ENCODE measurements at places on chromosomes 6 and 20. TPM values are rescaled to one million over a fixed set of nuclear protein-coding genes. Genes with fewer than 3 reads are reported as not detected.

DNA sequence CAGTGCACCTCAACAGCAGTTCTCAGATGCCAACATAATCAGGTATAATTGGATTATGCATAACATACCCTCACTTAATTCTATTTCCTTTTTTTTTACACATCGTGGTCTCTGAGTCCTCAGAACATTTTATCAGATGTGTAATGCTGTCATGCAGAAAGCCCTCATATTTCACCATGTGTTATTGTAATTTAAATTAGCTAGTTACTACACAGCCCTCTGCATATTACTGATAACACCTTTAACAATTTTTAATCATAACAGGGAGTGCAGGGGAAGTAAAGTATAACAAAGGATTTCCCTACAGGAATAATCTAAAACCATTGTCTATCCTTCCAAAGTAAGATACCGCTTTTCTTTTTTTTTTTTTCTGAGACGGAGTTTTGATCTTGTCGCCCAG lies 91.9 kb upstream of the CCDC28A start:
- no peaks in the 10 kb centered on the region for H3K27me3 ChIP-seq
- H3K27ac ChIP-seq, result no peak overlapping the region
- H3K36me3 ChIP-seq, result no peaks in the 10 kb centered on the region
- no peak for DNase-seq

GRCh38 chr6:25629198-25629576 lies 22.8 kb upstream of the SCGN start:
- peak overlapping the region; percentile 88 for H3K27ac ChIP-seq
- H3K27me3 ChIP-seq, result no peaks in the 10 kb centered on the region
- no peak for DNase-seq

- H3K36me3 ChIP-seq, result peaks cover 28% of the 10 kb centered on the region
- no peak for DNase-seq
- H3K4me1 ChIP-seq, result no peaks in the 10 kb centered on the region
- no peak overlapping the region for H3K4me3 ChIP-seq
- H3K27ac ChIP-seq, result peak overlapping the region; percentile 78
Measured at GRCh38 chr6:160069050-160069454, 52.6 kb upstream of the SLC22A1 start.

- H3K36me3 ChIP-seq, result no peaks in the 10 kb centered on the region
- H3K27ac ChIP-seq, result no peak overlapping the region
- no peak for DNase-seq
- H3K4me1 ChIP-seq, result peaks cover 15% of the 10 kb centered on the region
Measured at GRCh38 chr6:1798303-1798964, 188.7 kb downstream of the FOXC1 start.

GRCh38 chr6:105177556-105177955 lies 2.3 kb downstream of the POPDC3 start:
- no peak overlapping the region for H3K4me3 ChIP-seq
- peaks cover 44% of the 10 kb centered on the region for H3K27me3 ChIP-seq
- DNase-seq, result no peak
- no peak overlapping the region for H3K27ac ChIP-seq
- peaks cover 4% of the 10 kb centered on the region for H3K4me1 ChIP-seq

DNA sequence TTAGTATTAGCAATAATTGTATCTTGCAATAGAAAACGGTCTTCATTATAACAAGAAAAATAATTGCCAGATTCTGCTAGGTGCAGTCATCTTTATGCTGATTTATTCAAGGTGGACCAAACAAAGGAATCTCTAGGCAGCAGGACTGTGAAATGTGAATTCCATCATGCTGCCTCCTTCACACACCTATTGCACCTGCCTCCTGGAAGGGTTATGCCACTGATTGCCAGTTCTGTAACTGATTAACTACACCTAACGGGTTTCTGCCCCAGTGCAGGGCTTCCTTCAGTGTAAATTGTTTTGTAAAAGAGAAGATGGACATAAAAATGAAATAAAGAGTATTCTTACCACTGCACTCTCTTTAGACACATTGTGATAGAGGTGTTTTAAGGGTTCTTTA lies 96.1 kb downstream of the FOXO3 start:
- H3K36me3 ChIP-seq, result peaks cover 2% of the 10 kb centered on the region
- no peaks in the 10 kb centered on the region for H3K27me3 ChIP-seq
- peaks cover 49% of the 10 kb centered on the region for H3K4me1 ChIP-seq
- no peak overlapping the region for H3K4me3 ChIP-seq

- H3K4me1 ChIP-seq, result peaks cover 10% of the 10 kb centered on the region
- DNase-seq, result peak; percentile 77
- peak overlapping the region; percentile 93 for H3K4me3 ChIP-seq
- peaks cover 25% of the 10 kb centered on the region for H3K27me3 ChIP-seq
- H3K27ac ChIP-seq, result peak overlapping the region; percentile 24
Measured at GRCh38 chr6:138692058-138692977, 81.3 kb upstream of the CCDC28A start.

- H3K4me3 ChIP-seq, result no peak overlapping the region
- peaks cover 14% of the 10 kb centered on the region for H3K4me1 ChIP-seq
- H3K36me3 ChIP-seq, result no peaks in the 10 kb centered on the region
- no peaks in the 10 kb centered on the region for H3K27me3 ChIP-seq
- H3K27ac ChIP-seq, result no peak overlapping the region
Measured at GRCh38 chr6:113411011-113411410, 446.1 kb upstream of the MARCKS start.

DNA sequence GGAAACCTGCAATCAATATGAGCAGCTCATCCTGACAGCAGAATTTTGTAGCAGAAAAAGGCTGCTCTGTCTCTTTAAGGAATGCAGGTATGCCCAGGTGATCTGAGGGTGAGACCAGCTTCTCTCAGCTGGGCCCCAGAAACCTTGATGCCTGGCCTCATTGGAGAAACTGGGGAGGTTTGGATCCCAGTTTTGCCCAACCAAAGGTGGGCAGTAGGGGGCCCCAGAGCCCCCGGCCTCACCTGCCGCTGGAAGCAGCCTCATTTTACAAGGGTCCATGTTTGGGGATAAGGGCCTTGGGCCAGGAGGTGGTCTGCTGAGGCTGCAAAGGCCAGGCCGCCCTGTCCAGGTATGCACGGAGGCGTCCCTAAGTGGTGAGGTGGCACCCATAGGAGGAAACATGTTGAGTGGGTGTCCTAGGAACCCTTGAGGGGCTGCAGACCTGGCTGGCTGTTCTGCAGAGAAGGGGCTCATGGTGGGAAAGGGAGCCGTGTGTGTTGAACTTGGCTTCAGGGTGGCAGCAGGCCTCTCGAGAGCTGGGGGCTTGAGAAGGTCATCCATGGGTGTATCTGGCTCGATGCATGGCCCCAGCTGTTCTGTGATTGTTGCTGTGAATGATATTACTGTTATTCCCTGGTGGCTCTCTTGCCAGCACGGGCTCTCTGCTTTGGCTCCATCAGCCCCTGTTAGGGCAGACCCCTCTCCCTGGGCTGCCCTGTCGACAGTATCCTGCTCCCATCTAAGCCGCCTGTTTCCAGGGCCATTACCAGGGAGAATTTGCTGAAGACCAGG lies 208.4 kb downstream of the CDH4 start:
- peaks cover 13% of the 10 kb centered on the region for H3K4me1 ChIP-seq
- peak overlapping the region; percentile 38 for H3K27ac ChIP-seq
- no peak overlapping the region for H3K4me3 ChIP-seq
- H3K36me3 ChIP-seq, result no peaks in the 10 kb centered on the region

DNA sequence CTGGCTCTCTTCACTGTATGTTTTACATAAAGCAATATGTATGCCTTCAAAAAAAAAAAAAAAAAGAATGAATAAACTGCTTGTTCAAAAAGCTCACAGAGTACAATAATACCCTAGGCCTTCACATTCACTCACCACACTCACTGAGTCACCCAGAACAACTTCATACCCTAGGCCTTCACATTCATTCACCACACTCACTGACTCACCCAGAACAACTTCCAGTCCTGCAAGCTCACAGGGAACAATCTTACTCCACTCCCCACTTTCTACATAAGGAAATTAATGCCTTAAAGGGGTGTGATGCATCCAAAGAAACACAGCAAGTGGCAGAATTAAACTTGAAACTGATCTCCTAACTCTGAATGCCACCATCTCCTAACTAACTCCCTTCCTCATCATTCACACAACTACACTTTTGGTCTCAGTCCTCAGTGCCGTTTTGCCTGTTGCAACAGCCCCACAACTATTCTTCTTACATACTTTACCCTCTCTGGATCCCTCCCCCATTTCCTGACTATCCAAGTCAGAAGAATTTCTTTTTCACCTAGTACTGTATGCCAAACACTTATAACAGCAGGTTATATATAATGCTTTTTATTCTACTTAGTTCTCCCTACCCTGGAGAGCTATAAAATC lies 34.2 kb downstream of the NHSL1 start:
- H3K4me1 ChIP-seq, result peaks cover 6% of the 10 kb centered on the region
- H3K27ac ChIP-seq, result peak overlapping the region; percentile 39
- H3K36me3 ChIP-seq, result peaks cover 41% of the 10 kb centered on the region
- H3K27me3 ChIP-seq, result no peaks in the 10 kb centered on the region
- no peak for DNase-seq

DNA sequence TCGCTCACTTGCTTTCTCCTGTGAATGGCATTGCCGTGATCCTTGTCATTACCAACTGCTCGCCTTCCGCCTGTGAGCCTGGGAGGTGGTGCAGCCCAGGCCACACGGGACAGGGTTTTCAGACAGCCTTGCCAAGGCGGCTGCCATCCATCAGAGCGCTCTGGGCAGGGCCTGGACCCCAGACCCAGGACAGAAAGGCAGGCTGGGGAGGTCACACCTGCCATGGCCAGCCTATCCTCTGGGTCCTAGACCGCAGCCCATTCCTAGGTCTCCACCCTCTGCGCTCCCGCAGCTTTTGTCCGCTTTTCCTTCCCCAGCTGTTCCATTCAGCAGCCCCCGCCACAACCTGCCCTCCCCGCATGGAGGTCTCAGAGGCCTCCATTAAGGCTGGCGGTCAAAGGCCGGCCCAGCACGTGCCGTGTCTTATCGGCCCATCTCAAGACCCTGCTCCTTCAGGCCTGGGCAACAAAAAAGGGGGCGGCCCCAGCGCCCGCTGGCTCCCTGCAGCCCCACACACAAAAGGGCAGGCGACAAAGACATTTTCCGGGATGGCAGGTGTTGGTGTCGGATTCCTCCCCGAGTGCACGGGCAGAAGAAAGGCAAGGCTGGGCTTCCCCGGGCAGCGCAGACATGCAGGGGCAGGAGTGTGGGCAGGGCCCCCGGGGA lies 28.1 kb downstream of the INSM1 start:
- H3K4me1 ChIP-seq, result peaks cover 42% of the 10 kb centered on the region
- peak; percentile 31 for DNase-seq
- H3K27ac ChIP-seq, result peak overlapping the region; percentile 93

GRCh38 chr20:52841003-52841402 lies 131.2 kb upstream of the TSHZ2 start:
- DNase-seq, result no peak
- H3K27me3 ChIP-seq, result no peaks in the 10 kb centered on the region
- no peak overlapping the region for H3K27ac ChIP-seq
- no peaks in the 10 kb centered on the region for H3K36me3 ChIP-seq
- no peak overlapping the region for H3K4me3 ChIP-seq

DNA sequence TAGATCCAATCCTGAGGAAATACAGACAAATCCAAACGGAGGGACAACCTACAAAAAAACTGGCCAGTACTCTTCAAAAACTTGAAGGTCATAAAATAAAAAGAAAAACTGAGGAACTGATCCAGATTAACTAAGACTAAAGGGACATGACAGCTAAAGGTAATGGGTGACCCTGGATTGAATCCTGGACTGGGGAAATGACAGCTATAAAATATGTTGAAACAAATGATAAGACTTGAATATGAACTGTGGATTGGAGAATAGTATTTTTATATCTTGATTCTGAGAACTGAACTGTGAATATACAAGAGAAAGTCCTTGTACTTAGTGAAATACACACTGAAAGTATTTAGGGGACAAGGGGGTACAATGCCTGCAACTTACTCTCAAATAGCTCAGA lies 96.9 kb upstream of the EMILIN3 start:
- H3K27me3 ChIP-seq, result no peaks in the 10 kb centered on the region
- DNase-seq, result no peak
- H3K27ac ChIP-seq, result no peak overlapping the region
- no peak overlapping the region for H3K4me3 ChIP-seq
- peaks cover 52% of the 10 kb centered on the region for H3K36me3 ChIP-seq

Gene LIN28B
- total RNA-seq, result 76.3 TPM

Gene GABRR1
- total RNA-seq, result not detected

Gene CASP8AP2
- total RNA-seq, result 38.3 TPM

All from neural crest cell (in vitro differentiated cells).